Thymus (tissue), 14 donors: ENCODE measurements at places on chromosomes 6 and 20. TPM values are rescaled to one million over a fixed set of nuclear protein-coding genes. Genes with fewer than 3 reads are reported as not detected.

DNA sequence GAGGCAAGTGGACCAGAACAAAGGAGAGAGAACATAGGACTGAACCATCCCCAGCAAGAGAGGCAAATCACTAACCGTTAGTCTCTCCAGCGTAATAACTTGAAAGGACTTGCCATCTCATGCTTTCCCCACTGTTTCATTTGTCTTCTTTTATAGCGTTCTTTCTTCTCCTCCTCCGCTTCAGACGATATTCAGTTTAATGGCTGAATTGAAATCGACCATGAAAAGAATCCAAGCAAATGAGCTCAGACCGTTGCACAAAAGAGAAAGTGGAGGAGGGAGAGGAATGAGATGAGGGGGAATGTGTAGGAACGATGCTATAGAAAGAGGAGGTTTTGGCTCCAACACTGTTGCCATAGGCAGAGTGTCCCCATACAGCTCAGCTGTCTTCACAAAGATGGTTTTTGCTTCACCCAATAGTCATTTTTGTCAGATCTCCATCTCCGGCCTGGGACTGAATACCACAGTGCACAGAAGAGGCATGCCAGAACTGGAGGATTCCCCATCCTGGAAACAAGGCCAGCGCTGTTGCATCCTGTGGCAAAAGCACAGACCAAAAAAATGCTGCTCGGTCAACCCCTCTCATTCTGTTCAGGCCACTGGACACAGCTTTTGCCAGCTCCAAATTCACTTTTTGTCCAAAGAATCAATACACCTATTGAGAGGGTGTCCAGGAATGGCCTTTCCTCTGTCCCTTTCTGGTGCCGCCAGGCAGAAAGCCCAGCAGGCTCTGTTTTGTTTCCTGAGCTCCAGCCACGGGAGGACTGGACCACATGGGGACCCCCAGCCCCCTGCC, 176.1 kb downstream of the ID4 start:
- H3K27me3 ChIP-seq, result no peaks in the 10 kb centered on the region
- no peaks in the 10 kb centered on the region for H3K4me1 ChIP-seq
- H3K36me3 ChIP-seq, result no peaks in the 10 kb centered on the region
- no peak for DNase-seq
- H3K27ac ChIP-seq, result no peak overlapping the region
- no peak overlapping the region for H3K4me3 ChIP-seq

The TMEM74B gene
- 0.47 TPM for total RNA-seq

GRCh38 chr6:96837081-96837971, at the start of gene GPR63:
Gene GPR63, minus strand, starts transcription at chr6:96837477. Its CDS starts 37,746 bp downstream, at chr6:96799731.
- H3K4me3 ChIP-seq, result peak within 1 kb of the TSS; percentile 65
- H3K4me1 ChIP-seq, result peaks cover 8% of the 10 kb centered on the region
- no peak within 1 kb of the TSS for H3K27ac ChIP-seq
- H3K36me3 ChIP-seq, result no peaks in the 10 kb centered on the region

GRCh38 chr20:38066969-38067716, 33.6 kb downstream of the RPRD1B start:
- no peaks in the 10 kb centered on the region for H3K27me3 ChIP-seq
- H3K27ac ChIP-seq, result no peak overlapping the region
- H3K36me3 ChIP-seq, result peaks cover 79% of the 10 kb centered on the region
- H3K4me1 ChIP-seq, result no peaks in the 10 kb centered on the region

The AARS2 gene
- 9.8 TPM for total RNA-seq

The RAET1L gene
- 0.28 TPM for total RNA-seq

The PKIB gene
- 8.0 TPM for total RNA-seq

DNA sequence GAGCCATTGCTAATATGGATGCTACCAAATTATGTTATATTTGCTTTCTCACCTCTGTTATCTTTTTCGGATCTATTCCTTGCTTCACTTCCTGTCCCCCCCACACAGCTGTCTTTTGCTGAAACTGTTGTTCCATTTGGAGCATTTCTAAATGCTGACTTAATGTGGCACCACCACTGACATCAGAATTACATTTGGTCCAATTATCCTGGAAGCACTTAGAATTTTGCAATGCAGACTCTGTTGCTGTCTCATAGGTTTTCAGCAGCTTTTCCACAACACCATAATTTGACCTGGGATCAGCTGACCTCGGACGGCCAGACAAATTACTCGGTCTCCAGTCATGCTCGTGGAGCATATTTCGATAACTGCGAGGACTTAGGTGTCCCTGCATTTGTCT, 12.8 kb downstream of the KIAA0408 start:
- H3K27me3 ChIP-seq, result no peaks in the 10 kb centered on the region
- H3K4me1 ChIP-seq, result no peaks in the 10 kb centered on the region
- peak; percentile 19 for DNase-seq
- no peaks in the 10 kb centered on the region for H3K36me3 ChIP-seq
- H3K27ac ChIP-seq, result no peak overlapping the region

The RAB22A gene
- 7.3 TPM for total RNA-seq

DNA sequence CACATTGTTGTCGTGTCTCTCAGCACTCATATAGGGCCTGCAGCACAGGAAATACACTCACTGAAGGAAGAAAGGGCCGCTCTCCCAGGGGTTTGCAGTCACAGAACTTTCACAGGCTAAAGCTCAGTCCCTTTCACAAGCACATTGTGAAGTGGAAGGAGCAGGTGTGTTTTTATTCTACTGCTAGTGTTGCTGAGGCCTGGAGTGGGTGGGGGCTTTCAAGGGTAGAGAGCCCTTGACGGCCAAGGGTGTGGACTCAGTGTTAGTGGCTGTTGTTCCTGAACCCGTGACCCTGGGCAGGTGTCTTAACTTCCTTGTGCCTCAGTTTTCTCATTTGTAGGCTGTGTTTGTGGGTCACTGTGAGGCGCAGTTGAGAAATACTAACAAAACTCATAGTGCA, 66.2 kb upstream of the SLC22A1 start:
- H3K27me3 ChIP-seq, result no peaks in the 10 kb centered on the region
- no peaks in the 10 kb centered on the region for H3K4me1 ChIP-seq
- H3K27ac ChIP-seq, result no peak overlapping the region

The BACH2 gene
- 12.3 TPM for total RNA-seq

GRCh38 chr6:34513646-34514045, 42.5 kb downstream of the SPDEF start:
- no peaks in the 10 kb centered on the region for H3K4me1 ChIP-seq
- peaks cover 12% of the 10 kb centered on the region for H3K27me3 ChIP-seq
- H3K36me3 ChIP-seq, result no peaks in the 10 kb centered on the region

DNA sequence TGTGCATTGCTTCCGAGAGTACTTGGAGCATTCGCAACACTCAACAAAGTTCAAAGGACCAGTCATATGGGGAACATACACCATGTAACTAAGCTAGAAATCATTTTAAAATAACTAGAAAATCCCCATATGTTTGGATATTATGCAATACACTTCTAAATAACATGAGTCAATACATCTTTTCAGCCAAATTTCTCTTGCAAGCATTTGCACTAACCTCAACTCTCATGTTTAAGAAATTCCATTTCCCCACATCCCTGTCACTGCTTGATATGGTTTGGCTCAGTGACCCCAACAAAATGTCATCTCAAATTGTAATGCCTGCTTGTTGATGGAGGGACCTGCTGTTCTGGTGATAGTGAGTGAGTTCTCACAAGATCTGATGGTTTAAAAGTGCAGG, 85.7 kb upstream of the CST7 start:
- DNase-seq, result no peak
- no peak overlapping the region for H3K27ac ChIP-seq
- no peaks in the 10 kb centered on the region for H3K27me3 ChIP-seq
- H3K4me3 ChIP-seq, result no peak overlapping the region
- H3K4me1 ChIP-seq, result no peaks in the 10 kb centered on the region

- H3K27ac ChIP-seq, result no peak overlapping the region
- H3K27me3 ChIP-seq, result no peaks in the 10 kb centered on the region
These were observed 70.1 kb upstream of the EMILIN3 start for GRCh38 chr20:41436679-41437078.

DNA sequence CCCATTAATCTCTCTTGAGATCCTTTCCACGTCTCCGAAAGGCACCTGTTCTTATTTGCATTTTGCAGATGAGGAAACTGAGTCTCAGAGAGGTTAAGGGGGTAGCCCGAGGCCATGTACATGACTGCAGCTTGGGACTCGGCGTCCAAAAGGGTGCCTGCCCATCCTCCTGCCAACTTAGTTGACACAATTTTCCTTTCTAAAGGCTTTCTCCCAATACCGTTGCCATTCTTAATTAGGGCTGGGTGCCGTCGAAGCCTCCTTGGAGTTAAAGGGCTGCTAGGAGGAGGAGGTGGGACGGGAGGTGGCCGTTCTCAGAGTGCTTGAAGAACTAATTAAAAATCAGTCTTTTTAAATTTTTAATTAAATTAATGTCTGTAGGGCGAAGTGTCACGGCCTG, 546 bp upstream of the PSMG4 start:
- peak overlapping the region; percentile 67 for H3K4me3 ChIP-seq
- no peak for DNase-seq
- H3K27me3 ChIP-seq, result peaks cover 19% of the 10 kb centered on the region
- no peak overlapping the region for H3K27ac ChIP-seq
- peaks cover 4% of the 10 kb centered on the region for H3K36me3 ChIP-seq
- peaks cover 43% of the 10 kb centered on the region for H3K4me1 ChIP-seq

DNA sequence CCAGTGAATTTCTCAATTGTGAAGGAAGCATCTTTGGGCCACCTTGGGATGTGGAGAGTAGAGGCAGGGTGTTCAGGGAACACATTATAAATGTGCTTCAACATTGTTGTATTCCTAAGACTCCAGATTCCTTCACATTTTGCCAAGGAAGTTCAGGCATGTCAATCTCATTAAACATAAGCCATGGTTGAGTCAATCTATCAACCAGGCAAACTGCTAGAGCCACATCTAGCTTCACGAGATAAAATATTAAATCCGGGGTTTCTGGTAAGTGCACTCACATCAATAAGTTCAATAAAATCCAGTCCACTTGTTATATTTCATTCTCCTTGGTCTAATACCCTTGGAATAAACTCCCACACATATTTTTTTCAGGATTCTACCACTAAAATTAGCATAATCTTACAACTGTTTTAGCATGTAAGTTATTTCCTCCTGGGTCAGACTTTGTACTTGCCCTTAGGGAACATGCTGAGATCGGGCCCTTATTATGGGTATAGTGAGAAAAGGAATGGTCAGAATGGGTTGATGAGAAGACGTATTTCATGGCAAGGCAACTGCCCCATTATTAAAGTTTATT, 93.6 kb downstream of the ADTRP start:
- H3K4me1 ChIP-seq, result no peaks in the 10 kb centered on the region
- H3K27me3 ChIP-seq, result no peaks in the 10 kb centered on the region
- no peak overlapping the region for H3K4me3 ChIP-seq

- H3K4me3 ChIP-seq, result no peak overlapping the region
- DNase-seq, result no peak
- no peaks in the 10 kb centered on the region for H3K4me1 ChIP-seq
- no peaks in the 10 kb centered on the region for H3K36me3 ChIP-seq
- no peak overlapping the region for H3K27ac ChIP-seq
- H3K27me3 ChIP-seq, result no peaks in the 10 kb centered on the region
These were observed 24.6 kb downstream of the DSTN start for GRCh38 chr20:17594443-17594842.

The INSM1 gene
- 4.4 TPM for total RNA-seq

DNA sequence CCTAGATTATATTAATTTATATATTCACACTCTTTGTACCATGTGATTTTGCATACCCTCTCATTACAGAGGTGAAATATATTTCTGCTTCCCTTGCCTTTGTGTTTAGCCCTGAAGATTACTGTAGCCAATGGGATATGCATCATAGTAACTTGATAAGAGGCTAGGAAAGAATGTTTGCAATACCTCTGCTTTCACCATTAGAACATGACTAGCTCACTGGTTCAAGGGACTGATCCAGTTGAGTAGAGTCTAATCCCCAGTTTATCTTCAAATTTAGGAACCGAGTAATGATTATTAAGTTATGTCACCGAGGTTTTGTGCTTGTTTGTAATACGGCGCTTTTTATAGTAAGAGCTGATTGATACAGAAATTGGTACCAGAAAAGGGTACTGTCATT, 552.6 kb upstream of the GJE1 start:
- DNase-seq, result no peak
- no peak overlapping the region for H3K4me3 ChIP-seq
- no peak overlapping the region for H3K27ac ChIP-seq
- H3K4me1 ChIP-seq, result no peaks in the 10 kb centered on the region

DNA sequence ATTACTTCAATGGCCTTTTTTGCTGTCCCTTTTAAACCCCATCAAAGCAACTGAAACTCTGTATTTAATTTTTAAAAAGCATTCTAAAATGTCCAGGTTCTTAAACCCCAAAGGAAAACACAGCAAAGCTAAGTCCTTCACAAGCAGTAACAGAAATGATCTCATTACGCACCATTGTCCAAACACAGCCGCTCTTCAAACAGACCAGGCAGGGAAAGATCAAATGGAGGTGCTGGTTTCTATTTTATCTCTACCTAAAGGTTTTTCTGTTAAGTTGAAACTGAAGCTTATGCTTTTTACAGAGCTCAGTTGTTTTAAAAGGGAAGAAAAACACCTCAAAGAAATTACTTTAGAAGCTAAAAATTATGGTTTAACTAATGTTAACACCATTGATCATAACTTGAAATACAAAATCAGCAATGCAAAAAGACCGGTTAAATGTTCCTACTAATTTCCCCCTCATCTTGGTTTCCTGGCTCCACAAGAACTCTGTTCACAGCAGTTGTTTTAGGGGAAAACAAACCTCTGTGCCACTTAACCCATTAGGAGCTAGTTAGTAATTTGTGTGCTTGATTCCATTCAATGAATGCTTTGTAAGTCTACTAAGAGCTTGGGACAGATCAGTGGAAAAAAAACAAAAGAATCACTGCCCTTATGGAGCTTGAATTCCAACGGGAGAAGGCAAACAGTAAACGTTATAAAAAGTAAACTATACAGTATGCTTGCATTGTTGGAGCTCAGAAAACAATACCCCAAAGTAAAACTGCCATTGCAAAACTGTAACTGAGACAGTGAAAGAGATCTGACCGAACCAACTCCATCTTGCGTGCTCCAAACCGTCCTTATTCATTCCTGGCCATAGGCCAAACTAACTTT, 87.4 kb downstream of the CD24 start:
- no peak for DNase-seq
- no peaks in the 10 kb centered on the region for H3K4me1 ChIP-seq
- no peak overlapping the region for H3K27ac ChIP-seq
- H3K36me3 ChIP-seq, result no peaks in the 10 kb centered on the region
- no peak overlapping the region for H3K4me3 ChIP-seq
- H3K27me3 ChIP-seq, result no peaks in the 10 kb centered on the region

The SSTR4 gene
- total RNA-seq, result not detected

- no peak overlapping the region for H3K27ac ChIP-seq
- H3K36me3 ChIP-seq, result no peaks in the 10 kb centered on the region
- peaks cover 1% of the 10 kb centered on the region for H3K4me1 ChIP-seq
- peaks cover 5% of the 10 kb centered on the region for H3K27me3 ChIP-seq
These were observed 115.5 kb downstream of the VEGFA start for GRCh38 chr6:43885399-43886066.

DNA sequence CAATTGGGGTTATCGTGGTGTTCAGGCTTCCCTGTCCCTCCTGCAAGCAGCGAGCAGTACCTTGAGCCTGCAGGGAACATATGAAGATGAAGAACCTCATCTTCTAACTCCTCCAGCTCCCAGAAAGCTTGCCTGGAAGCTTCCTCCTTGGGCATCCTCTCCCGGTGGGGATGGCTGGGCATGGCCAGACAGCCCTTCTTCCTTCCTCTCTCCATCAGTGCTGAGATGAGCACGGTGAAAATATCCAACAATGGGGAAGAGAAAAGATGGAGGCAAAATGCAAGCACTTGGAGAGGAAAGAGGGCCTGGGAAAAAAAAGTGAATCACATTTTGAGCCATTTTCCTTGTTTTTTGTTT, 107.7 kb upstream of the FOXA2 start:
- H3K36me3 ChIP-seq, result no peaks in the 10 kb centered on the region
- no peak for DNase-seq
- no peak overlapping the region for H3K27ac ChIP-seq
- H3K27me3 ChIP-seq, result no peaks in the 10 kb centered on the region
- no peaks in the 10 kb centered on the region for H3K4me1 ChIP-seq

The CARMIL1 gene
- total RNA-seq, result 17.4 TPM

The FAM217A gene
- under 0.01 TPM for total RNA-seq
